ENCODE measurements at places on chromosomes 6 and 20.

DNA sequence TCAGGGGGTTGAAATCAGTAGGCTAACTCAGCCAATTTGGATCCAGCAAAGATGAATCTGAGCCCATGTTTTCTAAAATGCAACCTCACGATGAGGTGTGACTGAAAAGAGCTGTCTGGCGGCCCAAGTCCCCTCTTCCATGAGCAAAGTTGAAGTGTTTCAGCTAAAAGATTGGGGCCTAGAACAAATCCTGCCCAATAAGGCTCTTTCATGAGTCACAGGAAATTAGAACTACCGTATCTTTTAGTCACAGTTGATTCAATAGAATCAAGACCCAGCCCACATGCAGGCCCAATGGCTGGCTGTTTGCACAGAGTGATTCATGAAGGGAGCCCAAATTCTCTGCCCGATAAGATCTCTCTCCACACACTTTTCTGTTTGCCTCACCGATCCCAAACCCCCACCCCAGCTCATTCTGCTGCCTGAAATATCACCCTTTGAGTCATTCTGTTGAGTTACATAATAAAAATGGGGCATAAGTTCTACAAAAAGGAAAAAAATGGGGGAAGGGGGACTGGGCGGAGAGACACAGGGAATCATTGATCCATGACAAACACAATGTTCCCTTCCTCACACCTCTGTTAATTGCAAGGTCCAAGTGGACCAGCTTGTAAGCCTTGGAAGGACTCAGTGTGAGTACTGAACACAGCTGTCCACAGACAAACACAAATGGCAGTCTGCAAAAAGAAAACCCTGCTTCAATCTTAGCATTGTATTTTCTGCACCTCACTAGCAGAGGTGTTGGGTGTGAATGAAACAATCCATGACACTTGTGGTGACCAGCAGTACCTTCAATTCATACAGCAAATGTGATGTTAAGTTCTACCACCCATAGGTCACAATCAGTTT, 13.8 kb downstream of the FOXQ1 start:
- no peak for DNase-seq

DNA sequence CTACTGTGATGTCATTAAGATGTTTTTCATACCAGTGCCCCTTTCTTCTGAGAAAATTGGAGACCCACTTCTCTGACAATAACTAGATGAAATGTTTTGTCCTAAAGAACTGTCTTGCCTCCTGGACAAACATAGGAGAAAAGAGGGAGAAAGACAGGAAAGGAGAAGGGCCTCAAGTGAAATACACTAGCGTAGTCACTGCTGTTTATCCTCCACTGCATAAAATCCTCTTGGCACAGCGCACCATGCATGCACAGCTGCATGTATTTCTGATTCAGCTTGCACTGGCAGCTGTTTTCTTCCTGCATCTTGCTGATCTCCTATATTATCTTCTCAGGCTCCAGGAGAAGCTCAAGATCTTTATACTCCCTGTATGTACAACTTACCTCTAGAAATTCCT, 158.0 kb upstream of the BMP5 start:
- DNase-seq = no peak

- DNase-seq = no peak
These were observed 5.0 kb downstream of the FAM209B start for GRCh38 chr20:56537997-56538396.

DNA sequence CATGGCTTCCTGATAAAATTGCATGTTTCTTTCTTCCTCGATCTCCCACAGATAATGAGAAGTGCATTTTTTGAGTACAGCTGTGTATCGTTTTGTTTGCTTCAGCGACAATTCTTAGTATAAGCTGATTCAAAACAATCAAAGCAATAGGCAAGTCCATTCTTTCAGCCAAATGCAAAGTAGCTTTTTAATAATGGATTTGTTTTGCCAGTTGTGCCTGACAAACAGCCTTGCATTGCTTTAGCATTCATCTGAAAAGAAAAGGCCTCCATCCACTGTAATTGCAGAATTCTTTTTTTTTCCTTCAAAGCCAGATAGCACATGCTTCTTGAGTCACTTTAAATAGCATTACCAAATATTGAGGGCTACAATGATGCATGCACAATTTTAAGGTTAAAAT, 32.0 kb downstream of the TTLL2 start:
- no peak for DNase-seq

GRCh38 chr6:107624050-107624449, 134.1 kb downstream of the SOBP start:
- DNase-seq = no peak

DNA sequence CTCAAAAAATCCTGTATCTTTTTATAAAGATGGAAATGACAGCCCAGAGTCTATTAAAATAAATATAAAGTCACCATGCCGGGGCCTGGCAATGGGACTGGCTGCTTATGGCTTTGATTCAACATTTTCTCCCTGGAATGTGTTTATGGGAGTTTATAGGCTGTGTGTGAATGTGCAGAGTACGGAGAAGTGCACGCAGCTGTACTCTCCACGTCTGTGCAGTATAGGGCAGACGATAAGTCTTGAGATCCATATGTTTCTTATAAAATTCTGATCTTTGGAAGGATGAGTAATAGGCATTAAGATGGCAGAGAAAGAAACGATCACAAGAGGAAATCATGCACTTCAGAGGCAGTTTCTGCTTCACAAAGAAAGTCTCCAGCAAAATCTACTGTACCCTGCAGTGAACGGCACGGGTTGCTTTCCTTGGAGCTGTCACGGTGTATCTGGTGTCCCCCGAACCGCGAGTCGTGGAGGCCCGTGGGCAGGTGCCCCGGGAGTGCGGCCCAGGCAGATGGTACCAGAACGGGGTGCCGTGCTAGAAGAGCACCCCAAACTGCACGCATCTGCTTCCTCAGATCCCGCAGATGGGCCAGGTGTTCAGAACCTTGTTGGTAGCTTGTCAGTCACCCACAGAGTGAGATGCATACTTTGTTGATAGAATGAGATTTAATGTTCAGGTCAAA, 382.5 kb downstream of the TAF4 start:
- no peak for DNase-seq

GRCh38 chr20:10474606-10475184, 39.6 kb downstream of the SLX4IP start:
- DNase-seq = no peak

All from cortex of kidney (tissue), 1 donor.